ENCODE measurements at places on chromosomes 7 and 10.

- DNase-seq = no peak
Measured at GRCh38 chr10:104938031-104938430, 296.9 kb downstream of the SORCS3 start.

DNA sequence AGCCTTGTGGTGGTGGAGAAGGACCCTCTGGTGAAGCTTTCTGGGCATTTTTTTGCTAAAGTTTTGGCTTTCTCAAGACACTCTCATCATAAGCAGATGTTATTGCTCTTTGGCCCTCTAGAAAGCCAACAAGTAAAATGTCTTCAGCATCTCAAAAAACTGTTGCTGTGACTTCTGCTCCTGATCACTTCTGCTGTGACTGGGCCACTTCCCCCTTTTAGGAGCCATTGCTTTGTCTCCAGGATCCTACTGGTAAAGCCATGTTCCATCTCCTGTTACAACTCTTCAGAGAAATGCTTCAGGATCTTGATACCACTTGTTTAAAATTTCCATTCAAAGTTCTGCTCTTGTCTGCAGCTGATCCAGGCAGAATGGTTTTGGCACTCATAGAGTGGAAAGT, 10.9 kb downstream of the PARP12 start:
- no peak for DNase-seq

DNA sequence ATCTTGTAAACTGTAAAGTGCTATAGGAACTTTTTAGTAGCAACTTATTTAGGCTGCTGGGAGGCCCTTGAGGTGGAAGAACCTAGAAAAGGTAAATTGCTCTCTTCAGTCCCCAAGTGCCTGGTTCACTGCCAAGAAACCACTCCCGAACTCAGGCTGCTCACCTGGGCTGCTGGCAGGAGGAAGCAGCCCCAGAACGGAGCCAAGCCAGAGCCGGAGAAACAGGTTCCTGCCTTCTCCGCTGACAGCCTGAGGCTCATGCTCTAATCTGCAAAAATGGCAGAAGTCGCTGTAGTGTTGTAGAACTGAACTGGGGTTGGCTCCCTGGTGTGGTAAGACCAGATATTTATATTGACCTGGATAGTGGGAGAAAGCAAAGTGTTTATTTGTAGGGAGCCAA, 136.0 kb downstream of the CUL2 start:
- no peak for DNase-seq

GRCh38 chr10:77844713-77845445, 81.7 kb downstream of the DLG5 start:
- DNase-seq = no peak

GRCh38 chr10:125035136-125035535, 93.2 kb downstream of the ZRANB1 start:
- no peak for DNase-seq

GRCh38 chr10:113126229-113127201, 176.5 kb downstream of the TCF7L2 start:
- DNase-seq = no peak

- DNase-seq = no peak
Measured at GRCh38 chr7:88457320-88457719, 150.6 kb upstream of the STEAP4 start.

DNA sequence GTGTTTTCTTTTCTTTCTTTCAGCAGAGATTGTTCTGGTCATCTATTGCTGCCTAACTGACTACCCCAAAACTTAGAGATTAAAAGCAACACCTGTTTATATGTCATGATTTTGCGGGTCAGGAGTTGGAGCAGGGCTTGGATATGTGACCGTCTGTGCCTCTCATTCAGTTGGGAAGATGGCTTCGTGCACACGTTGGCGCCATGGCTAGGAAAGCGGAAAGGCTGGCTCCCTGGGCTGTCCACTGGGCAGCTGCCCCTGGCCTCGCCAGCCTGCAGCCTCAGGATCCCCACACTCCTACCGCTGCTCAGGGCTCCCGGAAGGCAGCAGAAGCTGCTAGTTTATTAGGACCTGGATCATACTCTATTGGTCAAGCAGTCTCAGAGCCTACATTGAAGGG, 638.1 kb upstream of the FOXK1 start:
- no peak for DNase-seq

- DNase-seq = no peak
Measured at GRCh38 chr7:100567751-100568175, 5.9 kb downstream of the SAP25 start.

DNA sequence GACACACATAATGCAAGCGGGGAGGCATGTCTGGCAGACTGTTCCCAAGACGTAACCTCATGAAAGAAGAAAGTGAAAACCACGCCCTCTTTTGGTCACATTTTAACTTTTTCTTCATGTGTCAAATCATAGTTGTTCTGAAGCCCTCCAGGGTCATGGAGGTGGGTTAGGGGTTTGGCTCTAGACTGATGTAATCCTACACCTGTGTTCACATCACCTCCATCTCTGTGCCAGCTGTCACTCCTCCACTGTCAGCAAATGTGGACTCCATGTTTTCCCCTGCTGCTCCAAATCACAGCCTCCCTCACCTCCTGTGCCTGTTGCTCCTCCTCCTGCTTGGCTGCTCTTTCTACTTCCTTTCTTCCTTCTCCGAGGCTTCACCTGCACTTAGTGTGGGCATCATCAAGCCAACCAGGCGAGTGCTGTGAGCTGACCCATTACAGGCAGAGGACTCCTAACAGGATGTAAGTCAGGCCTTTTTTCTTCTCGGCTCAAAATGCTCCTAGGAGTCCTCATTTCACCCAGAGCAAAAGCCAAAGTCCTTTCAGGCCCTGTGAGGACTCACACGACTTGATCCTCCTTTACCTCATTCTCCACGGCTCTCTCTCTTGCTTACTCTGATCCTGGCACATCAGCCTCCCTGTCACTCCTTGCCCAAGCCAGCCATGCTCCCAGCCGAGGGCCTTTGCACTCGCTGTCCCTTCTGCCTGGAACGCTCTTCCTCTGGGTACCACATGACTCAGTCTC, 66.4 kb upstream of the IFRD1 start:
- DNase-seq = peak; percentile 9

DNA sequence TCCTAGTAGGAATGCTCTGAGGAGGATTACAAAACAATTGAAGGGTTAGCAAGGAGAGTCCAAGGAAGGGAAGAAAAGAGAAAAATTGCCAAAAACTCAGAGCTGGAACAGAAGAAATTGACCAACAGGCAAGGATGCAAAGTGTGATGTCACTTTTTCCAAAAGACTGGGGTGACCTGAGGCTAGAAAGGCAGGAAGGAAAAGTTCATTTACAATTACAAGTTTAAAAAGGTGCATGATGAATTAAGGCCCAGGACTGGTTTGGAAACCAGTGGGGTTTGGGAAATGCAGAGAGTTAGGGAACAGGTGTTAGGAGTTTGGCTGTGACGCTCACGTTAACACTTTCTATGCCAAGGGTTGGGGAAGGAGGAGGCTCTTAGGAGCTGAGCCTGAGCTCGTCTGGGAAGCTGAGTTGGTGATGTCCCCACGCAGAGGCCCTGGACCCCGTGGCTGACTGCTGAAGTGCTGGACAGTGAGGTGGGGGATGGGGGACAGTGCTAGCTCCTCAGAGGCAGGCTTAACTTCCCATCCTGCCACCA, 92.6 kb upstream of the PODXL start:
- no peak for DNase-seq

DNA sequence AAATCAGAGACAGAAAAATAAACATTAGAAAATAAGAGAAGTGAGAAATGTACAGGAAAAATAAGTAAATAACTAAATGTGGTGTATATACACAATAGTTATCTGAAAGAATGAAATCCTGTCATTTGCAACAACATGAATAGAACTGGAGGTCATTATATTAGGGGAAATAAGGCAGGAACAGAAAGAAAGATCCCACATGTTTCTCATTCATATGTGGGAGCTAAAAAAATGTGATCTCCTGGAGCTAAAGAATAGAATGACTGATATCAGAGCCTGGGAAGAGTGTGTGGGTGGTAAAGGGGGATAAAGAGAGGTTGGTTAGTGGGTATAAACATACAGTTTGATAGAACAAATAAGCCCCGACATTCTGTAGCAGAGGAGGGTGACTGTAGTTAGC, 27.3 kb downstream of the PLXDC2 start:
- no peak for DNase-seq

DNA sequence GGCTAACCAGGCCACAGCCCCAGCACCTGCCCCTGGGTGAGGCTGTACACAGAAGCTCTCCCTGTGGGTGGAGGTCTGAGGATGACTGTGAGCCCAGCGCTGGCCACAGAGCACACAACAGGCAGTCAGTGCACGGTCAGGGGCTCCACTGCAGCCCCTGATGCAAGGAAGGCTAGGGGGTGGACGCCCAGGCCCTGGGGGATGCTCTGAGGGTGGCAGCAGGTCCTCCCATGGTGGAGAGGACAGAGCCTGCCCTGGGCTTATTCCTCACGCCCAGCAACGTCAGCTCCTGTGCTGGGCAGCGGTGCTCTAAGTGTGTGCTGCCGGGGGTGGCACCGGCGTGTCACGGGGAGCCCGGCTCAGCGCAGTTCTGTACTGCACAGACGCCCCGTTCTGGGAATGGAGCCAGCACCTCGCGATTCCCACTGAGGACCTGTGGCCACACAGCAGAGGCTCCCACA, 223.2 kb downstream of the MAD1L1 start:
- DNase-seq = no peak

- no peak for DNase-seq
Measured at GRCh38 chr10:35331894-35332640, 4.2 kb upstream of the CCNY start.

GRCh38 chr7:55101359-55101758, 82.5 kb downstream of the EGFR start:
- DNase-seq = no peak

GRCh38 chr7:42479816-42480633, 243.0 kb upstream of the GLI3 start:
- no peak for DNase-seq

DNA sequence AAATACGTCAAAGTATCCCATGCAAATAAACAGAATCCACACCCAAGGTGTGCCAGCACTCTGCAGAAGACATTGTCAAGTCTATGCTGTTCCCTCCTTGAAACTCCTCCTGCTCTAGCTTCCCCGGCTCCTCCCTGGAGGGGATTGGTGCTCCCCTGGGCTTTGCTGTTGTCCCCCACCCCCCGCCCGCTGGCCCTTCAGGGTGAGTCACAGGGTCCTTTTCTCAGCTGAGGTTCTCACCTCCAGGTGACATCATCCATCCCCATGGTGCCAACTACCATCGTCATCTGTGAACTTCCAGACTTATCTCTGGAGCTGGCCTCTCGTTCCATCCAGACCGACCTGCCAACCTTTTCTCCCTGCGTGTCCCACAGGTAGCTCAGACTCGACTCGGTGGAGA, 77.0 kb downstream of the ITIH5 start:
- no peak for DNase-seq

- no peak for DNase-seq
Measured at GRCh38 chr7:76371396-76371795, 12.6 kb upstream of the YWHAG start.

GRCh38 chr7:84113906-84114850, 80.4 kb downstream of the SEMA3A start:
- DNase-seq = no peak

DNA sequence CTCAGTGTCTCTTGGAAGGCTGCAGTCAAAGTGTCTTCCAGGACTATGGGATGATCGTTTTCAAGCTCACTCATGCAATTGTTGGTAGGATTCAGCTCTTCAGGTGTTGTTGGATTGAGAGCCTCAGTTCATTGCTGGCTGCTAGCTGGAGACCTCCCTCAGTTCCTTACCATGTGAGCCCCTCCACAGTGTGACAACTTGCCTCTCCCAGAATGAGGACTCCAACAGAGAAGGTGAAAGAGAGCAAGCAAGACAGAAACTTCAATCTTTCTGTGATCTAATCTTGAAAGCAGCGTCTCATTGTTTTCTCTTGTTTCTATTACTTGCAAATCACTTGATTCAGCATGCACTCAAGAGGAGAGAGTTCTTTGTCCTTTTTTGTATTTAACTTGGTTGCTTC, 22.5 kb downstream of the MGAM start:
- no peak for DNase-seq

DNA sequence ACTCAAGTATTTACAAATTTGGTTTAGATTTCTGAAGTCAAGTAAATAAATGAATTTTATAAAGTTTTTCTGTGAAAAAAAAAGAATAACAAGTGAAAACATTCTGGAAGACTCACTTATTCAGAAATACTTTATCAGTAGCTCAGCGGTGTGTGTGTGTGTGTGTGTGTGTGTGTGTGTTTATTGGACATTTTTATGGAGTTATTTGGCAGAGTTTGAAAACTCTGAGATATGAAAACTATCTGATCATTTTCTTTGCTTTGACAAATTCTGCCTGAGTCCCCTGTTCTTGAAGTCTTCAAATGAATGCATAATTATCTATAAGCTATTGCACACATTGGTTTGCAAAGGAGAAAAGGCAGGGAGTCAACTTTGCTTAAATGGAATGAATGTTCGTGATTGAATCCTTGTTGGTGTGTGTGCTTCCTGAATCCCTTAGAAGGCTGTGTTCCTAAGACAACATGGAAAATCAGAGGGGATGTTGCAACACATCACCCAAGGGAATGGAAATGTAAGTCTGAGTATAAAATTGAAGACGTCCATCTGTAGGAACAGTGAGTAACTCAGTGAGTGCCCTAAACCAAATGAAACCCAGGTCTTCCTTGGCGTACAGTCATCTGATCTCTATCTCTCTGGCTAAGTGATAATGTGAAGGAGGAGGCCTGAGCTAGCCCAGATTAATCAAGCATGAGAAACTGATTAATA, 160.9 kb downstream of the REEP3 start:
- no peak for DNase-seq

DNA sequence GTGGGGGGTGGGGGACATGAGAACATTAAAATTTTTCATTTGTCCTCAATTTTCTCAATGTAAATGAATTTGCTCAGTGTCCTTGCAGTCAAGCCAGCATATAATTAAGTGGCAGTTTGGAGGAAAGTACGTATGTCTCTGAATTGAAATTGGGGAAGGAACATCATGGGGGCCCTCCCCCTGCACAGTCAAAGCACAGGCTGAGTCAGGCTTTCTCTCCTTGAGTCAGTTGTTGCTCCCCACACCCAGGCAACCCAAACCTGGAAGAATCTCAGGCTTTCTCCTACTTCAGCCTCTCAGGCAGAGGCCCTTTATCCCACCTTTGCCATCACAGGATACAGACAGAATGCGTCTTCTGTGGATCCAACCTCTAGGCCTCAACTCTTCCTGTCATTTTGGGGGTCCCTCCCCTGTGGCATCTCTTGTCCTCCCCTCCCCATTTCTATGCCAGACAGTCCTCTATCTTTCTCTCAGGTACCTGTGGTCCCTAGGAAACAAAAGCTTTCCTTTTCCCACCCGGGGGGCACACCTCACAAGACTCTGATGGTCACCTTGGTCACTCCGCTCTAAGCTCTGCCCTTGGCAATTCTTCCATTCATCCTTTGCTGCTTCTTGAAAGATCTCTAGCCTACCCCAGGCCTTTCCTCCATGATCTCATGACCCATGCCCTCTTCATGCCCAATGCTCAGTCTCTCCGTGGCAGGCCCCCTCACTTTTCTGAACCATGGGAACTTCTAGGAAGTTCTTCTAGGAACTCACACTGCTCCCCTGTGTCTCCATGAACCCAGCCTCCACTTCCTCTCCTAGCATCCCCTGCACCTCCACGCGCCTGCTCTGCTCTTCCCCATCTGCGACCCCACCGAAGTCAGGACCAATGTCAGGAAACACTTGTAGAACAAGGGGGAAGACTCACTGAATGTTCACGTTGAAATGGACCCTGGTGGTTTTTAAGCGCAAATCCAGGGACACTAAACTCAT, 40.4 kb downstream of the CREB3L2 start:
- no peak for DNase-seq

GRCh38 chr10:100805543-100806355, 60.4 kb downstream of the PAX2 start:
- DNase-seq = no peak

All from NCI-H1694 (cell line).